Activated naive CD8-positive, alpha-beta T cell treated with anti-CD3 and anti-CD28 coated beads, Interleukin-2, amount 10 ng/mL, durations not matched to agents 7 days and 5 days (primary cell): ENCODE measurements at places on chromosomes 2 and 18. TPM values are rescaled to one million over a fixed set of nuclear protein-coding genes. Genes with fewer than 3 reads are reported as not detected.

GRCh38 chr2:102137138-102137537 is 5.4 kb upstream of the IL1R1 start:
- H3K36me3 ChIP-seq, result peaks cover 17% of the 10 kb centered on the region
- H3K4me3 ChIP-seq, result no peak overlapping the region
- no peak for DNase-seq

DNA sequence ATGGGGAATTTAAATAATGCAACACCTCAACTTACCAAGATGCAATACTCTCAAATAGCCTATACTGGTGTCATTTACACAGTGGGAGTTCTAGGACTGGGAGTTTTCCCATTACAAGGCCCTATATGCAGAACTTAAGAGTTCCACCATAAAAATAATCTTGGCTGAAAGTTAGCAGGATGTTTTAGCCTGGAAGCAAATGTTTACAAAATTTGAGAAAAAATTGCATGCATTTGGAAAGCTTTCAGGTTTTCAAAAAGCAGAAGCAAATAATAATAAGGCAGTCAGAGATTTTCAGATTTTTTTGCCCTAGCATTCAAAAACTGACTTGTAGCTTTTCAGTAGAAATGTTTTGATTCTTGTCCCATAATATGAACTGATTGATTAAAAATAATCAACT is 397.3 kb downstream of the ARHGAP15 start:
- H3K27me3 ChIP-seq, result no peaks in the 10 kb centered on the region
- peaks cover 47% of the 10 kb centered on the region for H3K36me3 ChIP-seq
- no peak overlapping the region for H3K27ac ChIP-seq
- H3K4me1 ChIP-seq, result peaks cover 21% of the 10 kb centered on the region
- H3K4me3 ChIP-seq, result no peak overlapping the region

XDH gene
- not detected for total RNA-seq

DNA sequence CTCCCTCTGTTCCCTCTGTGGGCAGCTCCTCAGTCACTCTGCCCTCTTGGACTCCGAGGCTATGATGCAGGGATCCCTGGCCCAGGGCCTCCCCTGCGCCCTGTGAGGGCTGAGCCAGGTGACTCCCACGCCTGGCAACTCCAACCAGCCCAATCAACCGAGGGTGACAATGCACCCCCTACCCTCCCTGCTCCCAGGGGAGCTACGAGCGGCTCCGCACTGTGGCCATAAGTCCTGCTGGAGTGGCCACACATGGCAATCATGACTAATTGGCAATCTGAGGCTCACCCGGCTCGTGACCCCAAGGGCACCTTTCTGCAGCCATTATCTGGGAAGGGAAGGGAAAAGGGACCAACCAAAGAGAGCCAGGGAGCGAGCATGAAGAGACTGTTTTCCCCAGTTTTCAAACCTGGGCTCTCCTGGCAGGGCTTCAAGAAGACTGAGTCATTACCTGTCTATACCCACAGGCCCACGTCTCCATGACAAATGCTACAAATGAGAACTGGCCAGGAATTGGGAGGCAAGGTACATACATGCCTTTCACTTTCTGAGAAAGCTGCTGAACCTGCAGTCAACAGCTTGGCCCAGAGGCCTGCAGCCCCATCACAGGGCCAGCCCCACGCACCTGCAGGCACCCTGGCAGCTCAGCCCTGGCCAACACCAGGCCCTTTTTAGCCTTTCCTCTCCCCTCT is 45.1 kb downstream of the RPL31 start:
- no peak overlapping the region for H3K4me3 ChIP-seq
- no peaks in the 10 kb centered on the region for H3K36me3 ChIP-seq
- no peak overlapping the region for H3K27ac ChIP-seq
- no peak for DNase-seq
